ENCODE measurements at places on chromosomes 1 and 21.

DNA sequence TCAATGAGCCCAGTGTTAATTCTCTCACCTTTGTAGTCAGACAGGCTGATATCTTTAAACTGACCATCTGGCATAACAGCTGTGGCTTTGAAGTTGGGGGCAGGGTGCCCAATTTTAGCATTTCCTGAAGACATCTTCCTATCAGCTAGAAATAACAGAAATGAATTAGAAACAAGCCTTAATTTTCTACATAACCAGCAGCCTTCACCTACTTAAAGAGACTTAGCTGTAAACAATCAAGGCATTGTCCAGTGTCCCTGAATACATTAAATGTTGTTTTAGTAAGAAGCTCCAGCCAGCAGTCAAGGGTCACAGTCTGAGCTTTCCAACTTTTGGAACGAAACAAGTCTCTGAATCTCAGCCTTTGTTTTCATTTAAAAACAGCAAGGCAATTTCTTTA lies 2.8 kb downstream of the PRDX1 start:
- DNase-seq, result no peak

DNA sequence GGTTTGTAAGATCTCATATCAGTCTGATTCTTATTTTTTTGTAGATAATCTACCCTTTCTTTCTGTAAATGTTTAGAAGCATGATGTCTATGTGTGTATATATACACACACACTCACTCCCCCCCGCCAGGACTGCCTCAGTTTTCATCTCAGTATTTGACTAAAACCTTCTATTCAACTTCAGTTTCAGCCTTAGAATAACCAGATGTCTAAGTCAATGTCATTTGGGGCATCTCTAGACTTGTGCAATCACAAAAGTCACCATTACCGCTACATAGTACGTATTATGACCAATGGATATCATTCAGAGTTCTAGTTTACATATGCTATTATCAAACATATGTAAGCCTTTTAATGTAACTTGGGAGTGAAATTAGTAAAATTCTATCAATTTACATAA lies 53.3 kb upstream of the BOLA1 start:
- DNase-seq, result no peak

GRCh38 chr1:33822396-33822795 lies 41.5 kb upstream of the HMGB4 start:
- no peak for DNase-seq

GRCh38 chr1:246875041-246876026 lies 56.4 kb downstream of the AHCTF1 start:
- DNase-seq, result no peak

DNA sequence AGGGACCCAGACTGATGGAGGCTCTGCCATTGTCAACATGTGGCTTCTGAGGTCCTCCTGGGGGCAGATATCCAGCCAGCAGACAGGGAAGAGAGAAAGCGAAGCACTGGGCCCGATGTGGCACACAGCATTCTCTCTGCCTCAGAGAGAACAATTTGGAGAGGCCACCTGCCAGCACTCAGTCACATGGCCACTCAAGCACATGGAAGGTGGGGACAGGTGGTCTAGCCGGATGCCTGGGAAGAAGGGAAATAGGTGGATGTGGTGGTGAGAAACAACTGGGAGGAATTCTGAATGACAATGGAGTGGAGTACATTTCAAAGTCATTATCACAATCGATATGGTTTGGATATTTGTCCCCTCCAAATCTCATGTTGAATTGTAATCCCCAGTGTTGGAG lies 109.0 kb downstream of the UBE2U start:
- no peak for DNase-seq

- peak; percentile 28 for DNase-seq
Observed at GRCh38 chr1:145720878-145721671, 1.8 kb downstream of the CD160 start.

- DNase-seq, result no peak
Observed at GRCh38 chr1:22662318-22662717, 9.3 kb downstream of the C1QB start.

GRCh38 chr1:228955691-228956090 lies 220.4 kb downstream of the RHOU start:
- DNase-seq, result peak; percentile 90

DNA sequence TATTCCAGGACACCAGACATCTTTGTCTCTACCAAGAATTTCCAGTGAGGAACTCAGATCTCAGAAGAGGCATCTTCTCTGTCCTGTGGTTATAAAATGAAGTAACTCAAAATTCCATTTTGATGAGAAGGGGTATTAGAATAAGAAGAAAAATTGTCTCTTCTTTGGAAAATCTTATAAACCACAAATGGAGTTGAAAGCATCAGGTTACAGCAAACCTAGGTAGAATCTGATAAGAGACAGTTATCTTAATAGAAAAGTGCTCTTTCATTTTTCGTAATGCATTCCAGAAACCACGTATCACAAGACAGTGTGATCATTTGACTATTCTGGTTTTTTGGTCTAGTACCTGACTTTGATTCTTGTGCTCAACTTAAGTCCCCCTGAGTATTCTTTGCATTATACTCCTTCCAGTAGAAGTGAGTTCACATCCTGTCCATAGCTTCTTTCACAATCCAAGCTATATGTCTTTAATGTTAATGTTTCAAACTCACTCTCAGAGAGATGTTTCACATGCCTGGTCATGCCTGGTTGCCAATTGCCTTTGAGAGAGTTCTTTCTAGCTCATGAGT lies 120.9 kb upstream of the PRDX6 start:
- peak; percentile 10 for DNase-seq

DNA sequence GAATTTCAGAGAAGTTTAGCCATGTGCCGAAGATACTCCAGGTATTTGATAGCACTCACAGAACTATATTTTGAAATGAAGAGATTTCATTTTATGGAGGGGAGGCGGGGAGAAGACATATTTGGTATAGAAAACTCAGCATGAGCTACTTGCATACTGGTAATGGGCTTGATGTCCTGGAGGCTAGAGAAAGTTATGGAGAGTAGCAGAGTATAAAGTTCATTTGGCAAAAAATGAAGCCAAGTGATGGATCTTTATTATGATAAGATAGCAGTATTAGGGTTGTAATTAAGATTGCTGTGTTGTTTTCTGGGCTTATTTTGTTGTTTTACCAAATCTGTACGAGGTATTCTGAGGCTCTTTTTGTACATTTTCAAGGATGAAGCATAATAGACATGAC lies 72.0 kb downstream of the RPS6KC1 start:
- DNase-seq, result no peak

DNA sequence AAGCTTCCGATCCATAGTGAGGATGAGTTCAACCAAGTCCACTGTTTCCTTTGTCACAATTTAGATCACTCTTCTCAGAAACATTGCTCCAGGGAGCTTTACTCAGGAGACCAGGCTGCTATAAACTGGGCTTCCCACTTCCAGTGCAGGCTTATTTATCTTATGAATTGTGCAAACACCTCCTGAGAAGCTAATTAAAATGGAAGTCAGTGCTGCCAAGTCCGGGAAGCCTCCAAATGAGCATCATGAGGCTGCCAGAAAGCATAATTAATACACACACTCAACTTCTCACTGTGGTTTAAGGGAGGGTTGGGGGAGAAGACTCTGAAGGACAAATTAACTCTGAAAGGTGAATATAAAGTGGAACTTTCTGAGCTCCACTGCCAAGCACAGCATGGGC lies 145.0 kb upstream of the SGIP1 start:
- DNase-seq, result no peak

DNA sequence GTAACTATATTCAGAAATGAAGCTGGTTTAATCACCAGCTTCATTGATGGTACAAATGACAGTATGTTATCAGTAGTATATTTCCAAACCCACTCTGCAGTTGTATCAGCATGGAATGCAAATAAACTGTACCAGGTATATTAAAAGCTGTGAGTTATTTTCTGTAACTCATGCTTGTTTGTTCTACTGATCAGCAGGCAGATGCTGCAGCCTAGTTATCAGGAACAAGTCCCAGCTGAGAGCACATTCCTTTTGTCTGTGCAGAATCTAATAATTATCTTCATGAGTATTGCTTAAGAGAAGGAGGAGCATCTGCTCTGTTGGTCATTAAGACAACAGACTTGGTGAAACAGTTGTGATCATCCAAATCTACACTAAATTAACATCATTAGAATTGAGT lies 1331.1 kb downstream of the MRPL39 start:
- DNase-seq, result peak; percentile 29

GRCh38 chr1:211644653-211645052 lies 30.8 kb downstream of the NEK2 start:
- DNase-seq, result no peak

- no peak for DNase-seq
Observed at GRCh38 chr1:241637604-241638003, 2.6 kb downstream of the CHML start.

- DNase-seq, result no peak
Observed at GRCh38 chr1:101325144-101325543, 88.3 kb downstream of the S1PR1 start.

DNA sequence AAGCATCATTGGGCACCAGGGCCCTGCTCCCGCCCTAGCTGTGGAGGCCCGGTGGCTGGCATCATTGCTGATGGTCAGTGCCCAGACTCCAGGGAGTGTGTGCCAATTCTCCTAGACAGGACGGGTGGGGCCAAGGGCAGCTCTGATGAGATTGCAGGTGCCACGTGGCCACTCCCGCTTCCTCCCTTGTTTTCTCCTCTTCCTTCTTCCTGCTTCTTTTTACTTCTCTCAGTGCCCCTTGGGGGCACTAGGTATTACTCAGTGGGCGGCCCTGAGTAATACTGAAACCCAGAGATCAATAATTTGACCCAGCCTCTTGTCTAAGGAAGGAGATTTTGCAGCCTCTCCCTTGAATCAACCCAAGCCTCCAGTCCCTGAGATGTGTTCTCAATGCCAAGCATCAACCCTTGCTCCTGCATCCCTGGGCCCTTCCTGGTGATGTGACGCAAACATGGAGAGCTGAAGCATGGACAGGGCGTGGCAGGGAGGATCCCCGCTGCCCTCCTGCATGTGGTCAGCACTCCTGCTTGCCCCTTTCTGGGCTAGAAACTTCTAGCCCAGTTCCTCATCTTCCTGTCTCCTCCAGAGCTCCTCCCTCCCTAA lies 32.4 kb downstream of the CDK18 start:
- no peak for DNase-seq

DNA sequence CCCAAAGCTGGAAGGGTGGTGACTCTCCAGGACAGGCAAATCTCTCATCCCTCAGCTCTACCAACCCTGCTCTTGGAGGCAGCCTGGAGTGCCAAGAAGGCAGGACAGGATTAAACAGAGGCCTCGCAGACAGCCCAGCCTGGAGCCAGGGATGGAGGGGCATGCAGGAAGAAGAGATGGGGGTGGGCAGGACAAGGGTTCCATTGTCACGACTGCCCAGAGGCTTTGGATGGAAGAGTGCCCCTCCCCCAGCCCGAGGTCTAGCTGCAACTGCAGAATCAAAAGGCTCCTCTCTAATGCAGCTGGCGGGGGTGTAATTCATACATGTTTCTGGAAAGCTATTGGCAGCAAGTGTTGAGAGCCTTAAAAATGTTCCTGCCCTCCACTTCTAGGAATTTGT lies 8.8 kb downstream of the RAB7B start:
- DNase-seq, result no peak

GRCh38 chr1:13725714-13726175 lies 25.8 kb downstream of the PRDM2 start:
- peak; percentile 40 for DNase-seq

DNA sequence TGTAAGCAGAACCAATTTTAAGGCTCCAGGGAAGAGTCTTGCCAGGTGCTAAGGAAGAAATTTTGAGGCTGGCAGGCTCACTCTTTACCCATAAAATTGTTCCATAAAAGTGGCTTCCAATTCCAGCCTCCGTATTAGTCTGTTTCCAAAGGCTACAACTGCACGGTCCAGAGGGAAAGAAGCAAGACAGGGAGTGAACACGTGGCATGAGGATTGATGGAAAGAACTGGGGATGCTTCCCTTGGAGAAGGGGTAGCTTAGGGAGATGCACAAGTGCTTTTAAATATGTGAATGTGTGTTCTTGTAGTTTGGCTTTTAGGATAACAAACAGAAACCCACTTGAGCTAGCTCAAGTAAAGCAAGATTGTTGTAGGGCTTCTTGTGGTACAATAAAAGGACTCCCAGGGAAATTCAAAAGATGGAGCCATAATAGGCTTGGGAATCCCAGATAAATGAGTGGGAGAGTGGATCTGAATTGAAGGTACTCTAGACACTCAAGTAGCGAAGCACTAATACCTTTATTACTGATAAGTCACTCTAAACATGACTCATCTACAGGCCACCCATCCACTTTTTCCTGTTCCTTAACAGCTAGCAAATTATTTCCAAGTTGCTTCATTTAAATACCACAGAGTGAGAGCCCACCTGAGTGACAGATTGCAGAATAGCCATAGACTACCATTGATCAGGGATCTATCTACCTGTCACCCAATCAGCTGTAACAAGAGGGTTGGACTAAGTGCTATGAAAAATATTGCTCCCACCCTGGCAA lies 34.8 kb upstream of the NPL start:
- no peak for DNase-seq

- DNase-seq, result no peak
Observed at GRCh38 chr1:180043785-180044184, 89.2 kb downstream of the CEP350 start.

DNA sequence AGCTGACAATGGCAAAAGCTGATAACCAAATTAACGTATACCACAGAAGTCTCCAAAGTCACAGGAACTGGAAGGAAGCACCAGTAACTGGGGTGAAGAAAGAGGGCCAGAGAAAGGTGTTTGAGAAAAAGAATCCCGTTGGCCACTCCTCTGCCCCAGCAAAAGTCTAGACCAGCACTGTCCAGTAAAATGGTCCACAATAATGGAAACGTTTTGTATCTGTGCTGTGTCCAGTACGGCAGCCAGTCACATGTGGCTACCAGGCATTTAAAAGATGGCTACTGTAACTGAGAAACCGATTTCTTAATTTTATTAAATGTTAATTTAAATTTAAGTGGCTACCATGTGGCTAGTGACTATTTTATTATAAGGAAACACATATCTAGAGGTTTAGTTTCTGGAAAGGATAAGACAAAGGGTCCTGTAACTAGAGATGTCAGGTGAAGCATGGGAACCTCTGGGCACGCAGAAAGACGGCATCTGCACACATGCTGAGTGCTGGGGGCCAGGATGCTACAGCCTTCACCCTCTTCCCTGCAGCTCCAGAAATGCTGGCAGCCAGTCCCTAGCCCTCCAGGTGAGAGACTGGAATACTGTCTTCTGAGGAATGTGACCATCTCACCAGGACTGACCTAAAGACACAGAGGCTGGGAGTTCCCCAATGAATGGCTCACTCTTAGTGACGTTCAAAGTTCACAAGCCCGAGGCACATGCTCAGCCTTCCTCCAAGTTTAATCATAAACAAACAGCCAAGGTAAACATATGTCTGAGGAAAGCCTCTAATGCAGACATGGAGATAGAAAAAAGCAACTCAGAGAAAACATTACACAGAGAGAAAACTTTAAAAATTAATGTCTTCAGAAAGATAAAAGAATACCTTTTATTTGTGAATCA lies 50.7 kb downstream of the JAK1 start:
- DNase-seq, result no peak

GRCh38 chr1:55050283-55050682 lies 10.9 kb downstream of the PCSK9 start:
- peak; percentile 28 for DNase-seq

All from umbilical cord (tissue), 2 donors.